Esophagus muscularis mucosa (tissue), 4 donors: ENCODE measurements at places on chromosomes 1 and 21.

- H3K4me1 ChIP-seq, result peaks cover 65% of the 10 kb centered on the region
- no peaks in the 10 kb centered on the region for H3K27me3 ChIP-seq
- H3K4me3 ChIP-seq, result peak overlapping the region; percentile 75
- DNase-seq, result no peak
- H3K36me3 ChIP-seq, result no peaks in the 10 kb centered on the region
These were observed 1.1 kb downstream of the LUZP1 start for GRCh38 chr1:23167353-23168078.

- H3K4me3 ChIP-seq, result no peak overlapping the region
- no peaks in the 10 kb centered on the region for H3K27me3 ChIP-seq
- H3K36me3 ChIP-seq, result no peaks in the 10 kb centered on the region
These were observed 16.3 kb downstream of the PIK3C2B start for GRCh38 chr1:204478172-204478899.

GRCh38 chr1:29584776-29585175 lies 348.5 kb downstream of the PTPRU start:
- H3K27me3 ChIP-seq, result no peaks in the 10 kb centered on the region
- H3K4me3 ChIP-seq, result no peak overlapping the region
- no peak for DNase-seq
- no peak overlapping the region for H3K27ac ChIP-seq
- H3K36me3 ChIP-seq, result no peaks in the 10 kb centered on the region

- no peak overlapping the region for H3K27ac ChIP-seq
- H3K4me1 ChIP-seq, result peaks cover 11% of the 10 kb centered on the region
- no peaks in the 10 kb centered on the region for H3K27me3 ChIP-seq
- no peak for DNase-seq
These were observed 33.0 kb upstream of the SIPA1L2 start for GRCh38 chr1:232662910-232663309.

DNA sequence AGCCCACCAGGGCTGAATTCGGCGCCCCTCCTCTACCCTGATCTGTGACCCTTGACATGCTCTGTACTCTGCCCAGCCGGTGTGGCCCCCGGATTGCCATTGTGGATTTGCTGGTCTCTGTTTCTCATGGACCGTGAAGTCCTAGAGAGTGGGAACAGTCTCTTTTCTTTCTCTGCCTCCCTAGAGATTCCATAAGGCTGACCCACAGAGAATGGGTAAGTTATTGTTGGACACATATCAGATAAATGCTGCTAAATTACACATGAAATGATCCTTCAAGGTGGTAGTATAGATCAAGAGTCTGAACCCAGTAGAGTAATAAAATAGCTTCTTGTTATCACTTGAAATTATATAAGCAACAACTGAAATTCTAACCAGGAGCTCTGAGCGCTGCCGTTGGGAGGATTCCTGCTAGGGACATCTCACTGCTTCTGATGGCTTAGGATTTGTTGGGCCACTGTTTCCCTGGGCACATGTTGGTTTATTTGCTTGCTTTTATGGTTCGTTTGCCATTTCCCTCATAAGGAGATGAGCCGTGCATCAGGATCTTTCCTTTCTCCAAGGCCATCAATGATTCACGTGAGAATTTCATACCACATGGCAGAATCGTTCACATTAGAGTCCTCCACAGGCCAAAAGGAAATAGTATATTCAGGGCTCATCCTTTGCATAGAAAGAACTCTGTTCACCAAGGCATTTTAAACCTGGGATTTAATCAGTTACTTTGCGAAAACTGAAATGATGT lies 111.9 kb downstream of the ZBTB18 start:
- H3K27me3 ChIP-seq, result no peaks in the 10 kb centered on the region
- H3K27ac ChIP-seq, result peak overlapping the region; percentile 70
- no peak overlapping the region for H3K4me3 ChIP-seq
- H3K36me3 ChIP-seq, result no peaks in the 10 kb centered on the region
- H3K4me1 ChIP-seq, result peaks cover 13% of the 10 kb centered on the region

DNA sequence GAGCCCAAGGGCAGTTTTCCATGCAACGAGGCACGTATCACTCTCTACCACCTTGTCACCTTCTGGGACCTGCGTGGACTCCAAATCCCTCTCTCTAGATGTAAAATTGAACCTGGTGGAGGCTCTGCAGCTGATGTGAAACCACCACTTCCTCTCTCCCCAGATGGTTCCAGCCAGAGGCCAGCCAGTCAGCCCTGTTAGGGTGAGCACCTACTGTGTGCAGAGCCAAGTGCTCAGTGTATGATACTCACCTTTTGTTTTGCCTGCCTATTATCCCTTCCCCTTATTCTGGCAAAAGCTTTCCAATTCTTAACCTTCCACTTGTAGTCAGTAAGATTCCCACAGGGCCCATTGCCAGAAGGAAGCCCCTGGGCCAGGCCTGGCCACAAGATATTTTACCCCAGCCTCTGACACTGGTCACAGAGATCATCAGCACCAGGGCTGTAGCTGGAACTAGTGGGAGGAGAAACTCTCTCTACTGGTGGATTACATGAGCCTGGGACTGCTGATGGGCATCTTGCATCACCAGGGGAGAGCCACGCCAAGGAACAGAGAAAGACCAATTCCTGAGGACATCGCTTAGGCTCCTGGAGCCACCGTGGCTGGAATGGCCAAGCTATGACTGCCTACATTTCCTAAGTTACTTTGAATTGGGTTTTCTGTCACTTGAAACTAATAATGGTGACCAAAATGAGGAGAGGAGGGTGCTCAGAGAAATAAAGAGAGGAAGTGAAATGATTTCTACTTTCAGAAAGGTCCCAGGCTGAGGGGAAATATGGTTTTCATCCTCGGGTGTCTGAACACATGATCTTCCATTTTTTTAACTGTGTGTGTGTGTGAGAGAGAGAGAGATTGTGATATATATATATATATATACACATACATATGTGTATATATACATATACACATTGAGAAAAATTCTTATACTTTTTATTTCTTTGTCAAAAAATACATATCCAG lies 26.6 kb upstream of the RD3 start:
- no peak overlapping the region for H3K27ac ChIP-seq
- no peaks in the 10 kb centered on the region for H3K36me3 ChIP-seq
- no peak for DNase-seq
- H3K4me1 ChIP-seq, result peaks cover 21% of the 10 kb centered on the region
- H3K4me3 ChIP-seq, result no peak overlapping the region
